Testis (tissue), 5 donors: ENCODE measurements at places on chromosomes 2 and 18.
A peak's percentile ranks its signal among the peaks of the same experiment; 100 is the strongest.

DNA sequence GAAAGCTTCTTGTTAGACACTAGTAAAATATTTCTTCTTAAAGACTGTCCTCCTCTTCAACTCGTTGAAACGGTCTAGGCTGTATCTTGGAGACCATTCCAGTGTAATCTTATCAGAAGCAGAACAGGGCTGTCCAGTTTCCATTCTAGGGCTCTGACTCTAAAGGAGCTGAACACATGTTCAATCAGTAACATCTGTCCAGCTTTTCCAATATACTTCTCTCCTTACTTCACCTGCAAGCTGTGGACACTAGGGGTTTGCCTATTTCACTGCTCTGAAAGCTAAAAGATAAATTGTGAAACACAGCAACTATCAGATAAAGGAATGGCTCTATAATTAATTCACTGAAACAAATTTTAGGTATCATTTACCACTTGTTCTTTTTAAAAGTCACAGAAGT is 73.8 kb downstream of the ZNF385B start:
- no peak for DNase-seq

DNA sequence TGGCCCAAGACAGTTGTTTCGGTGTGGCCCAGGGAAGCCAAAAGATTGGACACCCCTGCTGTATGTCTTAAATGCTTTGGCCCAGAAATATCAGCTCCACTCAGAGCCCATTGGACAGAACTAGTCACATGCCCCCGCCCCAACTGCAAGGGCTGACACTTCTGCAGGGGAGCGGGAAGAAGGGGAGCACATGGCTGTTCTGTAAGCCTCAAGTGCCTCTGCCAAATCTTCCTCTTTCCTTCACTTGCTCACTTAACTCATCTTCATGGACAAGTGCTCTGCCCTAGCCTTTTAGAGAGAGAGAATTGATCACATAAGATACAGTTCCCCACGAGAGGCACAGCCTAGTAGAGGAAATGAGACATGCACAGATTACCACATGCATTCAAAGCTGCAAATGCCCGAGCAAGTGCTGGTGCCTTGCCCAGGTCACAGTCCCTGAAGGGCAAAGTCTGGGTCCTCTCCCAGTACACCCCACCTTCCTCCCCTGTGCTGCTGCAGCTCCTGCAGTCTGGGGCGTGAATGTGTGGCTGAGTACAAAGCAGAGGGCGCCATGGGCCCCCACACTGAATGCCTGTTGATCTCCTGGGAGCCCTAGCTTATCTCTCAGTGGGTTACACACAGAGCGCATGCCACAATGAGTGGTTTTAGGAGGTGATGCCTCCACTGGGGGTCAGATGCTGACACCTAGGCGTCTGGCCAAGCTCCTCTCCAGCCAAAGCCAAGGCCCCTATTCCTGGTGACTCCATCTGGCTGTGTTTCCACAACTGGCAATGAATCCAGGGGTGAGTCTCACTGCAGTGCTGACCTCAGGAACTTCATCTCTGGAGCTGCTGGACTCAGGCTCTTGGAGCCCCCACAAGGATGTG is 135.3 kb downstream of the CTIF start:
- peak; percentile 9 for DNase-seq

GRCh38 chr2:98088261-98088660 is 1.3 kb downstream of the VWA3B start:
- peak; percentile 23 for DNase-seq

DNA sequence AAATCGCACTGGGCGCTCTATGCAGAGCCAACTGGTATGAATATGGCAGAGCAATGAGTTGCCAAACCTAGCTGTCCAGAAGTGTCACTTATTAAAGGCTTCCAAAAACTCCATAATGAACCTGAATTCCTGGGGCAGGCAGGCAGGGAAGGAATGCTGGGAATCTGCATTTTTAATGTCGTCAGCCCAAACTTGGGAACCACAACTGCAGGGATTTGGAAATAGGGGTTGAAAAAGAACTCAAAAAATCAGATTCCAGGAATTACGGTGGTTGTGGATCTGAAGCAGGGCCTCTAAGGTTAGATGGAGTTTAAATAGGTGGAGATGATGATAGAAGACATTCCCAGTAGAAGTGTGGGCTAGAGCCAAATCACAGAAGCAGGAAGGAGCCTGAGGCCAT is 15.0 kb downstream of the NCKAP5 start:
- no peak for DNase-seq

DNA sequence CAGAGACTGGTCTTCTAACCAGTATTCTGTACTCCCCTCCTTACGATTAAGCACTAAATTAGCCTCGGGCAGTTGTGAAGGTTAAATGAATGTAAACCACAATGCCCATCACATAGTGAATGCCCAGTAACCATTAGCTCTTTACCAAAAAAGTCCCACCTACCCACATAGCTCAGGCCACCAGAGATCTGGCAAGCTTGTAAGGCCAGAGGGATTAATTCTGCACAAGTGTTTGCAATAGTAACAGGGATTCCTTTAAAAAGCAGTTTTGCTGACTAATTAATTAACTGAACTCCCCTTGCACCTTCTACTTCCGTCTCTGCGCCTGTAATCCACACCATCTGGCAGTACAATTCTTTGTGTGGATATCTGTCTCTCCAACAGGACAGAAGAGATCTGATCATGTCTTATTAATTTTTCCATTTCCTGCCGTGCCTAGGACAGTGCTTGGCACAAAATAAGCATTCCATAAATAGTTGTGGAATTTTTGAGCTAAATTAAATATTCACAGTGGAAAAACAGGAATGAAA is 36.2 kb upstream of the IGFBP2 start:
- no peak for DNase-seq

DNA sequence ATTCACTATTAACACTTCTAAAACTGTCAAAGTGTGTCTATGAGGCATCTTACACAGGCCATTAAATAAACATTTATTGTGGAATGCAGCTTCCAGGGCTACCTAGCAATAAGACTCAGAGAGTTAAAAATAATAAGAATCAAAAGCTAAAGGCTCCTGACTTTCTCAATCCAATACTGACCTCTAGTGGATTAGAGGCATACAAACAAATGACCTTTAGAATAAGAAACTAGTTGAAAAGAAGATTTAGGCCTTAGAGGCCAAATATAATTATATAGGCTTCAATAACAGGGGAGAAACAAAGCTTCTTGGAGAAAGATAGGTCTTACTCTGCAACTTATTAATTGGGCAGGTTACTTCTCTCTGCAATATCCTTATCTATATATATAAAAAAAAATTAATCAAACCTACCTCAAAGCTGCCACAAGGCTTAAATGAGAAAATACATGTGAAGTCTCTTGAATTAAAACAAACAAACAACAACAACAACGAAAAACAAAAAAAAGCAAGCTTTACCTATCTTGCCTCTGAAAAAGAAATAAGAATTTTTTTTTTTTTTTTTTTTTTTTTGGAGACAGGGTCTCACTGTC is 246.1 kb downstream of the EXOC6B start:
- DNase-seq: no peak

DNA sequence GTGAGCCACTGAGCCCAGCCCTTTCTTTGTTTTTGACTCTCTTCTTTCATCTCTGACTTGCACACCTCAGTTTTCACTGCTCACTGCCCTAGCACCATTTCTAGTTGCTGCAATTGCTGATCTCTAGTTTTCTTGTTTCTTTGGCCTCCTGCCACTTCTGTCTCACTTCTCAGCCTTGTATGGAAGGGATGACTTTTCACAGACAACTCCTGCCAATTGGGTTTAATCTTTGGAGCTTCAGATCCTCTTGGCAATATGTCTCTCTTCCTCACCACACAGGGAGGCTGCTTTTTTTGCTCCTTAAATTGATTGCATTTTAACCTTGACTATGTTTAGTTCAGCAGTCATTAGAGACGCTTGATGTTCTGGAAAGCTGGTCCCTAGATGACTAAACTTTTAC is 323.1 kb downstream of the CTNNA2 start:
- no peak for DNase-seq

DNA sequence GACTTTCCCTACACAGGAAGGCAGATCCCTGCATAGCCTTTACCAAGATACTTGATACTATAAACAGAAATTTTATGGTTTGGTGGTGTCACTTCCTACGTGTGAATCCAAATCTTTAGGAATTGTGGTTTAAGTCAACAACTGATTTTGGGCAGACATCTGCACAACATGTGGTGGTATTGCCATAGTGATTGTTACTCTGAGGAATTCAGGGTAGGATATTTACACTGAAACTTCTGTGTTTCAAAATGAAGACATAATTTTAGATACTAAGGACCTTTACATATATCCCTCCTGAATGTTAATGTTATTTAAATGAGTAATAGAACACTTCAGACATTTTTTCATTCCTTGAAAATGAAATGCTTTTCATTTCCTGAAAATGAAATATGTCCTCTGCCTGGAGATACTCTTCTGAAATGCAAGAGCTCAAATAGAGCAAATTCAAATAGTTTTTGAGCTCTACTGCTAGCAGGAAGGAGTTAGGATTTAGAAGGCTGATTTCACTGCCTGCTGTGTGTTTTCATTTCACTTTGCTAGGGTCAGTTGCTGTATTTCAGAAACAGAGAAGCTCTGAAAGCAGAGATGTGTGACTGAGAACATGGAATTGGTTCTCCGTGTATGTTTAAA is 77.2 kb downstream of the MDH1 start:
- DNase-seq: no peak

- DNase-seq: no peak
Measured at GRCh38 chr18:7683753-7684152, 116.6 kb downstream of the PTPRM start.

GRCh38 chr2:5433855-5434254 is 258.3 kb upstream of the SOX11 start:
- no peak for DNase-seq

DNA sequence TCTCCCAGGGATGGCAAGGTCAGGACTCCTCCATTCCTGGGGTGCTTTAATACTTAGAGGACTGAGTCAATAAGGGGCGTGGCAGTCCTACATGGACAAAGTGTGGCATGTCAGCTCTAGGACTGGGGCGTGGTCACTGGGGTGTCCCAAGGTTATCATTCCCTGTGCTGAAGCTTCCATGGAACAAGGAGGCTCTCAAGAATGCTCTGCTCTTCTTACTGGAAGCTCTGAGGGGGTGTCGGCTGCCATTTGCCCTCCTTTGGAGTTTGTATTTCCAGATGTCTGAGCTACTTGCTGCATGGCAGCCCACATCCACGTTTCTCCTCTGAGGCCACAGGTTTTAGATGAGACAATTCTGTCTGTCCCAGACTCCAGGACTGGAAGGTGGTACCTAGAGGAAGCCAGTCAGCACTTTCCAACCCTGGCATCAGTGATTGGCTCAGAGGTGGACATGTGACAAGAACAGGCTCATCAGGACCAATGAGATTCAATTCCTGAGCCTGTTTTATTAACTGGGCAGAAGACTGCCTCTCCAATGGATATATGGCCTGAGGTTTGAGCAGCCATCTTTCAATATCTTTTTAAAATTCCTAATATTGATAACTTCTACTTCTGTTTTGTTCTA is 128.9 kb upstream of the ARL4C start:
- DNase-seq: no peak

GRCh38 chr2:187459256-187459655 is 11.2 kb upstream of the CALCRL start:
- no peak for DNase-seq

GRCh38 chr2:163453920-163454319 is 281.9 kb downstream of the FIGN start:
- no peak for DNase-seq

DNA sequence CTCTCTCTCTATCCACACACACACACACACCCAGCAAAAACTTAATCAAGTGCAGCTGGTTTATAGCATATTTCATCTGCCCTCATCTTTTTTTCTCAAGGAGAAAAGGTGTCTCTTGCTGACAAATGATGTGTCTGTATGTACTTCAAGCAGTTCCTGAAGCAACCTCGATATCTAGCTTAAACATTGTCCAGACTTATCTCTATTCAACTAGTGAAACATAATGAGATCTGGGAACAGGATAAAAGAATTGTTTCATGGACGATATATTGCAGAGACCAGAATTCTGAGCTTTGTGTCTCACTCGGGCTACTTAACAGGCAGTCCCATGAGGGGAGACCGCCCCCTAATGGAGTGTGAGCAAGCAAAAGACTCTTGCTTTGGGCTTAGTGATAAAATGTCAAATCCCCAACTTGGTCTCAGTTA is 929.2 kb upstream of the SOX11 start:
- peak; percentile 75 for DNase-seq

- DNase-seq: no peak
Measured at GRCh38 chr2:20614201-20615067, 36.5 kb downstream of the HS1BP3 start.

DNA sequence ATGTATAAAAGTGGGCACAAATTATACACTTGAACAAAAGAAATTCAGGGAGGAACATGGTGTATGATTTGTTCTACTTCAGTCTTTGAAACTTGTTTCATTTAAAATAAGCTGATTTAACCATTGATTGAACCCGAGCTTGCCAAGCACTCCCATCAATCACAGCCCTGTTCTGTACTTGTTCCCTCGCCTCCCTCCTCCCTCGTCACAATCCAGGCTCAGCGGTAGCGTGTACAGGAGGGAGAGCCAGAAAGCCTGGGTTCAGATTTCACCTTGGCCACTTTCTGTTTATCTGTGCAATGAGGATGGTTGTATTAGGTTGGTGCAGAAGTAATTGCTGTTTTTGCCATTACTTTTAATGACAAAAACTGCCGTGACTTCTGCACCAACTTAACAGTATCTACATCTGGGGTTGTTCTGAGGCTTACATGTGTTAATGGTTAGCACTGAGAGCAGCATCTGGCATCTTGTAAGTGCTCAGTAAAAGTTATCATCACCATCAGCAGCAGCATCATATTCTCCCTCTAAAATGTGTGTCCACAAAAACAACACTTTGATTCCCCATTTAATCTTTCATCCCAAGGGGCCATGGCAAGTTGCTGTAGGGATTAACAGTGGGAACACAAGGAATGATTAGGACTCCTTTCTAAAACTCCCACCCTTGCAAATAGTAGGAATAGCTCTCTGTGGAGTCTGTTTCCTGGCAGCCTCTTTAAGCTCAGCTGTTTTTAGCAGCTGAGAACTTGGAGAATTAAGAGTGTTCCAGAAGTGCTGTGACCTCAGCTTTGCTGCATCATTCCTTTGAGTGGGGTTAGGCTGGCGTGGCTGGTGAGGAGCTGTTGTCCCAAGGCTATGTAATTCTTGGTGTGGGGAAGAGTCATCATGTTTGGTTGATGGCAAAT is 4.7 kb downstream of the DPYSL5 start:
- no peak for DNase-seq

DNA sequence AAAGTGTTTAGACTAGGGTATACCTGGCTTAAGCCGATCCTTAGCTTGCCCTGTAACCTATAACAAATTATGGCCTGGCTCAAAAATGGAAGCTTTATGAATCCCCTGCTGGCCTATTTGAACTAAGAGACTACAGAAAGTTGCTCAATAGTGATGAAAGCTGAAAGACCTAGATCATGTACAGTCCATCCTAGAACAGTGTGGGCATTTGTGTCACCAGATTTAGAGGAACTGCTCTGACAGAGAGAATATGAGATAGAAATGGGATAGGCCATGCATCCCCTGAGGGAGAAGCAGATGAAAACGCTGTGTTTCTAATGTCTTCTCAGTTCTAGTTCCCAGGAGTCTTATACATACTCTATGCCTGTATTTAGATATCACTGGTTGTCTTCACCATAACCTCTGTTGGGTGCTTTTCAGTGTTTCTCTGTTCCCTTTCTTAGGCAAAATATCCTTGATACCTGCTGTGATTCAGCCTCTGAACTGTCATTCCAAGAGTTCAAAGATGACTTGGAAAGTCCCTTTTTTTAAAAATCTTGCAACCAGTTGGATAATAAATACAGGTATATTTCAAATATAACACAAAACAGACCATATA is 246.9 kb upstream of the SLC39A10 start:
- DNase-seq: no peak
